Posterior cingulate gyrus (tissue), 11 donors: ENCODE measurements at places on chromosomes 13 and 19.

- DNase-seq = no peak
Observed at GRCh38 chr13:48403913-48404312, 9.0 kb downstream of the LPAR6 start.

- DNase-seq = no peak
Observed at GRCh38 chr13:99642841-99643240, 141.6 kb downstream of the TM9SF2 start.

- no peak for DNase-seq
Observed at GRCh38 chr19:14974488-14974887, 5.2 kb downstream of the SLC1A6 start.

GRCh38 chr19:7657131-7657751 is 11.6 kb upstream of the RETN start:
- no peak for DNase-seq

- no peak for DNase-seq
Observed at GRCh38 chr19:4088975-4089374, 22.3 kb upstream of the ZBTB7A start.

DNA sequence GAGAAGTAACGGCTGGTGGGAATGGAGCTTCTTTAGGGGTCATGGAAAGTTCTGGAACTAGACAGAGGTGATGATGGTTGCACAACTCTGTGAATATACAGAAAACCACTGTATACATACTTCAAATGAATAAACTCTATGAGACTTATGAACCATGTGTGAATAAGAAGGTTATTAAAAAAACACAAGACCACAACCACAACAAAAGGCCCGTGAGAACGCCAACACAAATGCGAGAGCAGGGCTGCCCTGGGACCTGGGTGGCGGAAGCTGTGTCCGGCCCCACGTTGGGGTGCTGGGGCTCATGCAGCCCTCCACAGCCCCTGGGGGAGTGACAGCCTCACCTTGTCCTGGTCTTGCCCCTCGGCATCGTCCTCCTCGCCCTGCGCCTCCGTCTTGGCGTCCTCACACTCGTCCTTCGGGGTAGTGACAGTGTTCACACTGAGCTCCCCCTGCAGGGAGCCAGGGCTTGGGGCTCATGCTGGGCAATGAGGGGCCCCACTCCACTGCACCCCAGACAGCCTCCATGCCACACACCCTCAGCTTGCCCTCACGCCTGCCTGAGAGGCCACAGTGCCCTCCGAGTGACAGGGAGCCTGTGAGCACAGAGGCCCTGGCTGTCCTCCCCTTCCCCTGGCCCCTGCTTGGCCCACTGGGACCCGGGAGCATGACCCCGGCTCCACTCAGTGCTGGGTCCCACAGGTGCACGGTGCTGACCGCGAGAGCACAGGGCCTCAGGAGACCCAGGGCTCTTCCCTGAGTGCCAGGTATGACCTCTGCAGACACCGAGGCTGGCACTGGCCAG is 16.0 kb downstream of the IZUMO4 start:
- no peak for DNase-seq

DNA sequence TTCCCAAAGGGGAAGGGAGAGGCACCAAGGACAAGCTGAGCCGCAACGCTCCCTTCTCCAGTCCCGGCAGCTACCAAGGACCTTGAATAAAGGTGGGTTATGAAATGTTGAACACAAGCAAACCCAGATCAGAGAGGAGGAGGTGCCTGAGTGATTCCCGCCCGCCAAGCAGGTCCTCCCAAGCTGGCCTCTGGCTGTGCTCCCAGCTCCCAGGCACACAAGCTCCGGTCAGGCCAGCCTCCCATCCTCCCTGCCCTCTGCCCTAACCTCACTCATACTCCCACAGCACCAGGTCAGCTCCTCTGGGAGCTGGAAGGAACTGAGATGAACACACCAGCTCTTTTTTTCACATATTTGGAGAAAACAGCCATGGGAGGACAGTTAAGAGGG is 3.7 kb downstream of the NAPA start:
- no peak for DNase-seq

DNA sequence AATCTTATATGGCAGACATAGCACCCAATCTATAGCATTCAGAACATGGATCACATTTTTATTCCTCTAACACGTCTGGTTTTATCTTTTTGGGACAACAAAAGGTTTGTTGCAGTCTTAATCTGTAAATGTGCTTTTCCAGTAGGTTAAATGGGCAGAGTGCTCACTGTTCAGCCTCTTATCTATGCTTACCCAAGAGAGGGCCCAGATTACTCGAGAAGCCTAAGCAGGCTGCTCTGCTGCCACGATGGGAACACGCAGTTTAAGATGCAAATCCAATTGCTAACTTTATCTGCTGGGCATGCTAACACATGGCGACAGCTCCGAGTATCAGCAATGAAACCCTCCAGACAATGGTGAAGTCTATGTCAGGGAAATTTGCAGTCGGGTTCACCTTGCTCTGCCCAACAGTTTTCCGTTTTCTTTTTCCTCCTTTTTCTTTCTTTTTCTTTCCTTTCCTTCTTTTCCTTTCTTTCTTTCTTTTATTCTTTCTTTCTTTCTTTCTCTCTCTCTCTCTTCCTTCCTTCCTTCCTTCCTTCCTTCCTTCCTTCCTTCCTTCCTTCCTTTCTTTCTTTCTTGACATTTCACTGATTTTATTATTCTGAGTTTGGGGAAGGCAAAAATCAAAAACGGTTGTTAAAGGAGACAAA is 115.3 kb downstream of the RBM26 start:
- DNase-seq = no peak

GRCh38 chr13:46051968-46052318 is 603 bp downstream of the ZC3H13 start:
- no peak for DNase-seq

DNA sequence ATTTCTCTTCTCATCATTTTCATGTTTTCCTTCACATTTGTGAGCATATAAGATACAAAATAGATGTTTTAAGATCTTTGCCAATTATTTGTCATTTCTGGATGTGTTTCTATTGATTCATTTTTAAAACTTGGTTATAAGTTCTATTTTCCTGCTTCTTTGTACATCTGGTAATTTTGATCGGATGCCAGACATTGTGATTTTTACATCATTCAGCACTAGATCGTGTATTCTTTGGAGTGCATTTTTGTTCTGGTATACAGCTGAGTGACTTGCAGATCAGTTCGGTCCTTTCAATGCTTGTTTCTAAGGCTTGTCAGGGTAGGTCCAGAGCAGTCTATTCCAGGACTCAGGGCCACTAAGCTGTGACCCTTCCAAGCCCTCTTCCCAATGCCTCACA is 198.2 kb downstream of the KLF12 start:
- no peak for DNase-seq

DNA sequence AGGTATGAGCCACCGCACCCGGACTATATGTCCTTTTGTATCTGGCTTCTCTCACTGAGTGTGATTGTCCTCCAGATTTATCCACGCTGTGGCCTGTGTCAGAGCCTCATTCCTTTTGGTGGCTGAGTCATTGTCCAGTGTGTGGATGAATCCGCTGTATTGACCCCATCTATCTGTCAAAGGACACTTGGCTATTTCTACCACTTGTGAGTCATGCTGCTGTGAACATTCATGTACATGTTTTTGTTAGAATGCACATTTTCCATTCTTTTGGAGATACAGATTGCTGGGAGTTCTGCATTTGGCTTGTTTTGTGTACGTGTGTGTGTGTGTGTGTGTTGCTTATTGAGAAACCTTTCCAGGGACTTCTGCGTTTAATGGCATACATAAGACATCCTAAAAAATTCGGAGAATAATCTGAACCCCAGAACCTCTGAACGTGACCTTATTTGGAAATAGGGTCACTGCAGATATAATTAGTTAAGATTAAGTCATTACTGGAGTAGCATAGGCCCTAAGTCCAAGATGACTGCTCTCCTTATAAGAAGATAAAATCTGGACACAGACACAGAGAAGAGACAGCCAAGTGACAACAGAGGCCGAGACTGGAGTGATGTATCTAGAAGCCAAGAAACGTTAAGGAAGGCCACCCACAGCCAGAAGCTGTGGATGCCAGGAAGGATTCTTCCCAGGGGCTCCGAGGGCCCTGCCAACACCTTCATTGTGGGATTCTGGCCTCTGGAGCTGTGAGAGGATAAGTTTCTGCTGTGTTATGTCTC is 4.9 kb upstream of the GIPC3 start:
- no peak for DNase-seq

DNA sequence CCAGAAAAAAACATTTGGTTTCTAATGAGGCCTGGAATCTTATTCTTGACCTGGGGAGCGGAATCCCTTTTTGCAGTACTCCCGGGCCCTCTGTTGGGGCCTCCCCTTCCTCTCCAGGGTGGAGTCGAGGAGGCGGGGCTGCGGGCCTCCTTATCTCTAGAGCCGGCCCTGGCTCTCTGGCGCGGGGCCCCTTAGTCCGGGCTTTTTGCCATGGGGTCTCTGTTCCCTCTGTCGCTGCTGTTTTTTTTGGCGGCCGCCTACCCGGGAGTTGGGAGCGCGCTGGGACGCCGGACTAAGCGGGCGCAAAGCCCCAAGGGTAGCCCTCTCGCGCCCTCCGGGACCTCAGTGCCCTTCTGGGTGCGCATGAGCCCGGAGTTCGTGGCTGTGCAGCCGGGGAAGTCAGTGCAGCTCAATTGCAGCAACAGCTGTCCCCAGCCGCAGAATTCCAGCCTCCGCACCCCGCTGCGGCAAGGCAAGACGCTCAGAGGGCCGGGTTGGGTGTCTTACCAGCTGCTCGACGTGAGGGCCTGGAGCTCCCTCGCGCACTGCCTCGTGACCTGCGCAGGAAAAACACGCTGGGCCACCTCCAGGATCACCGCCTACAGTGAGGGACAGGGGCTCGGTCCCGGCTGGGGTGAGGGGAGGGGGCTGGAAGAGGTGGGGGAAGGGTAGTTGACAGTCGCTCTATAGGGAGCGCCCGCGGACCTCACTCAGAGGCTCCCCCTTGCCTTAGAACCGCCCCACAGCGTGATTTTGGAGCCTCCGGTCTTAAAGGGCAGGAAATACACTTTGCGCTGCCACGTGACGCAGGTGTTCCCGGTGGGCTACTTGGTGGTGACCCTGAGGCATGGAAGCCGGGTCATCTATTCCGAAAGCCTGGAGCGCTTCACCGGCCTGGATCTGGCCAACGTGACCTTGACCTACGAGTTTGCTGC is at the start of gene ICAM4:
TSS of gene ICAM4 (plus strand) at position 153 of the 935 bp plus-strand sequence. CDS start at position 211, 58 bp downstream.
- DNase-seq = no peak

- DNase-seq = no peak
Observed at GRCh38 chr13:66425741-66426140, 804.4 kb downstream of the PCDH9 start.

- no peak for DNase-seq
Observed at GRCh38 chr13:70964124-70964523, 855.9 kb upstream of the KLHL1 start.

DNA sequence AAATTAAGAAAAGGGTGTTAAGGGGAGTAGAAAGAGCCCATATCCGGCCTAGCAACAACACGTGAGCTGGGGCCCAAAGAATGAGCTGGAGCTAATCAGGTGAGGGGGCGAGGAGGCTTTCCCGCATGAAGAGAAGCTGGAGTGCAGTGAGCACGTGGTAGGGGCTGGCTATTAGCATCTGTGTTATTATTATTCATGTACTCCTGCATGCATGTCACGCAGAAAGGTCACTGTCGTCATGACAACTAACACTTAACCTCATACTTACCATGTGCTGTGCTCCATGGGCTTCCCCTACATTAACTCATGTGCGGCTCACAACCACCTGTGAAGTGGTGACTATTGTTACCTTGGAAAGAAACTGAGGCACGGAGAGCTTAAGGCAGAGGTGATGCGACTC is 227.6 kb upstream of the UBL3 start:
- DNase-seq = no peak

DNA sequence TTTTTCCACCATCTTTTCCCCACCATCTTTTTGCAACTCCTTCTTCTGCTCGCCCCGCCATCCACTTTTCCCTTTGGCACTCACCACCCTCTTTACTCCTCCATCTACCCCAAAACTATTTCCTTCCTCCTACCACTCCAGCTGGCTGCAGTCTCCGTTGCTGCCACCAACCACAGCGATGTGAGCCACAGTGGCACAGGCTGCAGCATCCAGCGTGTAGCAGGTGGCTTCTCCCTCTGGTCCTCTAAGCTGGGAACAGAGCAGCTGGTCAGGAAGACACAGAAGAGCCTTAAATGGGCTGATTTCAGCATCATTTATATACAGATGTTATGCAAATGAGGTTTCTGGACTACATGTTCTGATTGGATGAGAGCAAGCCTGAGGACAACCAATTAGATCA is 144.5 kb downstream of the TNFRSF19 start:
- DNase-seq = no peak

DNA sequence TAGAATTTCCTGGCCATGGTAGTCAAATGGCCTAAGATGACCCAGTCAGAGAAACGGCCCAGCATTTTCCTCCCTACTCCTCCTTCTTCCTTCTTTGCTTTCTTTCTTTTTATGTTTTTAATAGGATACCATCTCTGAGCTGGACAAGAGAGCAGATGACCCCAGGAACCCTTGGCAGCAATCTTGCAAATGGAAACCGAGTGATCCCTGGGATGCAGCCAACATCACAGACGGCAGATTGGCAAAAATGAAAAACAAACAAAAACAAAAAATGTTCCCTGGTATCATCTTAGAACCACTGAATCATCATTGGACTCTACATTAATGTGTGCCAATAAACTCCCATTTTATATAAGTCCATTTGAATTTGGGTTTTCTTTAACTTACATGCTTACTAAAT is 424.4 kb downstream of the FGF14 start:
- no peak for DNase-seq

DNA sequence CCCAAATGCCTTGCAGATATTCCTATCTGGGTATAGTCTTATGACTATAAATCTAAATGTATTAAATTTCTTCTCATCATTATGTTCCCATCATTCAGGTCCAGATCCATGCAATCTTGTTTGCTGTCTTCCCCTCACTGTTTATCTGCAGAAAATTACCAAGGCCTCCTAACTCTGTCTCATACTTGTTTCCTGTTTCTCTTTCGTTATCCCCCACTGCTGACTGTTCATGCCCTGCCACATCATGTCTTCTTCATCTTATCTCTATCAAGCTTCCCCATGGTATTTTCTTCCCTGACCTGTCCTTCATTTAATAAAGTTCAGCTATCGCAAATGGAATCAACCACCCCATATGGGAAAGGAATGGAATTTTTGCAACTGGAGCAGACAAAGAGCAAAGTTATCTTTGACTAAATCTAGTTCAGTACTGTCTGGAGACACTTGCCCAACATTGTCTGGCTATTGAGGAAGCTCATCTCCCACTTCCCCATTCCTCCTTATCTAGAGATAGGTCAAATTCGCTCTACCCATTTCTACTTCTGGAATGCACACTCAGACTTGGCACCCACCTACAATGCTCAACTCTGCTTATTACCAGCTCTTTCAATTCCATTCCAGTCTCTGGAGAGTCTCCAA is 1358.1 kb downstream of the EFNB2 start:
- no peak for DNase-seq

DNA sequence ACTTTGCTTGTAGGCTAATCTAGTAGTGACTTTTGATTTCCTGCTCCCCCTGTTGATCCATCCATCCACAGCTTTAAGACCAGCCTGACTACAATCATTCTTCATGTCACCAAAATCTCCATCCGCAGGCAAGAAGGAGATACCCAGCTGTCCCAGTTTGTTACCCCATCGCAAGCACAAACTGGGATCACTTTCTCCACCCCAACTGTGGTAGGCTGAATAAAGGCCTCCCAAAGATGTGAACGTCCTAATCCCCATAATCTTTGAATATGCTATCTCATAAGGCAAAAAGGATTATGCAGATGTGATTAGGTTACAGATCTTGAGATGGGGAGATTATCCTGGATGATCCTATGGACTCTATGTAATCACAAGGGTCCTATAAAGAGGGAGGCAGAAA is 202.0 kb downstream of the ENOX1 start:
- no peak for DNase-seq

GRCh38 chr19:49357186-49357585 is 5.0 kb downstream of the TEAD2 start:
- DNase-seq = no peak
